Bone marrow (tissue), 2 donors: ENCODE measurements at places on chromosomes 6 and 20.

- no peak for DNase-seq
Measured at GRCh38 chr20:9689041-9689440, 149.8 kb downstream of the PAK5 start.

DNA sequence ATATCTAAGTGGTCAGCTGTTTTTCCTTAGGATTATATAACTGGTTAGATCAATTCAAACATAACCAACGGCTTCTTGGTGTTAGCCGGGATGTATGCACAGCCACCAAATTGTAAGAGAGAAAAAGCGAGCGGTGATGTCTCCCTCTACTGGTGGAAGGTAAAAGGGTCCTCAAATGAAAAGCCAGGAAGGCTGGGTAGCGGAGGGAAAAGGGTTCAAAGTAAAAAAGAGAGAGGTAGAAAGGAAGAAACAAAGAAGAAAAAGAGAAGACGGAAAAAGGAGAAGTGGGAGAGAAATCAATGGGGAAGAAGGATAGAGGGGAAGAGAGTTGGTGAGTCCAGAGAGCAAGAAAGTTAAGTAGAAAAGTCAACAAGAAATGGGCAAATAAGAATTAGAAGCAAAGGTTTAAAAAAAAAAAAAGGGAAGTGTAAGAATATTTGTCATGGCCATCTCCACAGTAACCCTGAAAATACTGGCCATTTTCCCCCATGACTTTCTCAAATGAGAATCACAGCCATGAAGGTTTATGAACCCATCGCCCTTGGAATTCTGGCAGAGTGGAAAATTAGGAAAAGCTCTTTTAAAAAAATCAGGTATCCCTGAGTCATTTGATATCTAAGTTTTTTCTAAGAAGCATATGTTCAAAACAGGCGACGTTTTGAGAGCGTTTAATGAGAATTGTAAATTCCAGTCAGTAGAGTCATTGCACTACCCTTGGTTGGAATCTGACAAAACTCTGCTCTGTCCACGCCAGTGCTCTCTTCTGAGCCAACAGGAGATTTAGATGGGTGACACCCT lies 155.6 kb upstream of the SNX9 start:
- peak; percentile 84 for DNase-seq

GRCh38 chr6:26476896-26477295 lies 19.1 kb downstream of the BTN2A1 start:
- no peak for DNase-seq

DNA sequence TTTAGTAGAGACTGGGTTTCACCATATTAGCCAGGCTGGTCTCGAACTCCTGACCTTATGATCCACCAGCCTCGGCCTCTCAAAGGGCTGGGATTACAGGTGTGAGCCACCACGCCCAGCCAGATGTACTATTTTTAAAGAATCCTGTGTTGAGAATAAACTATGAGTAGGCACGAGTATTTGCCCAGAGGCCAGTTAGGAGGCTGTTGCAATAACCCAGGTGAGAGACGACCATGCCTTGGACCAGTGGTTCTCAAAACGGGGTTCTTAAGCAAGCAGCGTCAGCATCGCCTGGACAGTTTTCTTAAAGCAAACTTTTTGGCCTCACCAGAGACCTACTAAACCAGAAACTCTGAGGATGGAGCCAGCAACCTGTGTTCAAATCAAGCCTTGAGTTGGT lies 258.8 kb downstream of the ZNF217 start:
- DNase-seq: no peak

- no peak for DNase-seq
Measured at GRCh38 chr20:46087161-46087560, 2.6 kb downstream of the NCOA5 start.

- no peak for DNase-seq
Measured at GRCh38 chr20:152131-152530, 5.1 kb upstream of the DEFB127 start.

DNA sequence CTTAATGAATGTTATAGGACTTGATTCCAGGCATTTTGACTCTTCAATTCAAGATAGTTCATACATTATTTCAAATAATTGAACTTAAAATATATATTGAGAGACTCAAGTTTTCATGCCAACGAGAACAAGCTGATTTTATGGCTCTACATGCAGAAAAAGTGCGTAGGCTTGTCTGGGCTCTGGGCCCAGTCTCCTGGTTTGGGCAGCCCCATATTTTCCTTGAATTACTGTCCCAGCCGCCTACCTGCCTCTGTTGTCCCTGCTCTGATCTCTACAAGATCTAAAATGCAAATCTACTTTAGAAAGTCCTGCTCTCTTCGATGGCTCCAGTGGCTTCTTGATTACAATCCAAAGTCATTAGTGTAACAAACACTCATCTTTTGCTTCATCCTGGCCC lies 537.4 kb upstream of the CHD6 start:
- no peak for DNase-seq

- DNase-seq: no peak
Measured at GRCh38 chr6:165245701-165246100, 63.7 kb downstream of the C6orf118 start.

DNA sequence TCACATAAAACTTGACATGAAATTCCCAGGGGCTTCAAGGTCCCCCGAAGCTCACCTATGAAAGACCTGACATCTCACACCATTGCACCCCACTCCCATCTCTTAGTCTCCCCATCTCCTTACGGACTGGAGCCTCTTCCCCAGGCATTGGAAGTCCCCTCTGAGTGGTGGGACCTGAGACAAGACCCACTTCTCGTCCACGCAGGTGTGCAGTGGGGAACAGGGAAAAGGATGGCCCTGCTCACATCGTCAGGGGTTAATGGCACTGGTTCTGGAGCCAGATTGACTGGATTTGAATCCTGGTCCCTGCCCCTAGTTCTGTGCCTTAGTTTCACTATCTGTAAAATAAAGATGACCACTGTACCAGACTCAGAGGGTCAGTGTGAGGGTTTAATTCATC lies 15.5 kb downstream of the ADGRF1 start:
- DNase-seq: no peak

- DNase-seq: no peak
Measured at GRCh38 chr20:40111282-40111681, 577.8 kb downstream of the MAFB start.

GRCh38 chr20:41050361-41051008 lies 21.9 kb downstream of the TOP1 start:
- peak; percentile 18 for DNase-seq

DNA sequence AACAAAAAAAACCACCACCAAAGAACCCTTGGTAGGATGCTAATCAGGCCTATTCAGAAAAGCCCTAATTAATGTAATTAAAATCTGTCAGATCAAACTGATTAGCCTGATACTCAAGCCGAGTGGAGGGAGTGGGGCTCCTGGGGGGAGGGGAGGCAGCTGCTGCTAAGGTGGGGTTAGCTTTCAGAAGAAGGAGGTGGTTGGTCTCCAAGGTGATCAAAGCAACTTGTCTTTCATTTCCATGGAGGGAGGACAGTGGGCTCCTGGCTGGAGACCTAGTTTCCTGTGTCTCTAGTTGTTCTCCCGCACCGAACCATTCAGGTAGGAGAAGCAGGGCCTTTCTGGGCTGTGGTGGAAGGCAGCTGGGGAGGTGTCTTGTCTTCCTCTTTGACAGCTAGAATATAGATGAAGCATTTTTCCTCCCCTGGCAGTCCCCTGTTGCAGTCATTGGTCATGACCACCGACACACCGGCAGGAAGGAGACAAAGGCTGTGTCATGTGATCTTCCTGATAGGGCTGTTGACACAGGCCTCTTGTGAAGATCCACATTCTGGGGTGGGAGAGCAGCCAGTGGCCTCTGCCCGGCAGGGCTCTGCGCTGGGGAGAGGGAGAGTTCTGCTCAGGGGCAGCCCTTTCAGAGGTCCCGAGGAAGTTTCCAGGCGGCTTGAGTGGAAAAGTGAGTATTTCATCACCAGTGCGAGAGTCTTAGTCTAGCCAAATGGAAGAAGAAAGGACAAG lies 39.9 kb upstream of the PRDM1 start:
- no peak for DNase-seq

- DNase-seq: peak; percentile 65
Measured at GRCh38 chr20:64080013-64080812, at the start of gene OPRL1. TSS of gene OPRL1 (plus strand) at chr20:64080082. CDS start at chr20:64092721, 12,639 bp downstream.

DNA sequence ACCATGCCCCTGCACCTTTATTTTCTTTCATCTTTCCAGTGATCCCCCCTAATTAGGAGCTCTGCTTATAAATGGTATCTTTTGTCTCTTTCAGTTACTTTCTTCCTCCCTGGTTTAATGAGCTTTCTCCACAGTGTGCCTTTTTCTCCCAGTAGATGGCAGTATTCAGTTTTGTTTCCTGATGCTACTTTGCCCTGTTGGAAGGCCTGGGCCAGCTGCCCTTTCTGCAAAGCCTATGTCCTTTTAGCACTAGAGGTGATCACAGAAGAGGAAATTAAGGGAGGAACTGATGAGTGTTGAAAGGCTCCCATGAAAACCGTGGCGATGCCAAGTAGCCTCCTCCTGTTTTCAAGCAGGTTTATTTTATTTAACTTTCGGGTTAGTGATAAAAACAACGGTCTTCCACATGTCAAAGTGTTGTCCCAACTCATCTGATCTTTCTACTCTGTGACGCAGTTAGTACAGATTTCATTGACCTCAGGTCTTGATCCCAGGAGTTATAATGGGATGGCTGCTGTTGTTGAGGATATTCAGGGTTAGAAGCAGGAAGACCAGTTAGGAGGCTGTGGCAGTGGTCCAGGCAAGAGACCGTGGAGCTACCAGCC lies 184.2 kb upstream of the BMP2 start:
- DNase-seq: no peak

DNA sequence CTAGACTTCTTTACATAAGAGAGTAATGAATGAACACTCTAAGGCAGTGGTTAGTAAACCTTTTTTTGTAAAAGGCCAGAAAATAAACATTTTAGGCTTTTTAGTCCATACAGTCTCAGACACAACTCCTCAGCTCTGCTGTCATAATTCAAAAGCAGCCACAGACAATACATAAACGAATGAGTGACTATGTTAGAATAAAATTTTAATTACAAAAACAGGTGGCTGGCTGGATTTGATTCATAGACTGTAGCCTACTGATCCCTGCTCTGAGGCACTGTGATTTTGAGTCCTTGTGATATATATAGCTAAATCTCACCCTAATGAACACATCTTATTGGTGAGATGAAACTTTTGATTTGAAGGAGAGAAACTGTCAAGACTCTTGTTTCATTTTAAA lies 155.1 kb downstream of the AIG1 start:
- DNase-seq: no peak

DNA sequence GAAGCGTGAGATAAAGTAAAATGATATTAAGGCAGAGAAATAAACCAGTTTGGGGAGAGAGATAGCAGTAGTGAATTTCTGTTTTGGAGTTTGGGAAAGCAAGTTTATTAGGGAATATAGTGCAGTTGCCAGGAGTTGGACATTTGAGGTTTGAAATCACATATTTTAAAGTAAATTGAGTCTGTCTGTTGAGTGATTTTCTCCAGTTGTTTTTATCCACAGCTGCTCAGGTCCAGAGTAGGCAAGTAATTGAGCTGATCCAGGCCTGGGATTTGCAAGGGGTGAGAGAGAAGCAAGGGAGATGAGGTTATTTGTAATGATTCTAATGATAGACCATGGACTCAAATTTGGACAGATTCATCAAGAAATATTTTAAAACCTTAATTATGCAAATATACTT lies 481.9 kb downstream of the UTRN start:
- DNase-seq: no peak

- DNase-seq: no peak
Measured at GRCh38 chr20:16613954-16614353, 40.7 kb upstream of the KIF16B start.

DNA sequence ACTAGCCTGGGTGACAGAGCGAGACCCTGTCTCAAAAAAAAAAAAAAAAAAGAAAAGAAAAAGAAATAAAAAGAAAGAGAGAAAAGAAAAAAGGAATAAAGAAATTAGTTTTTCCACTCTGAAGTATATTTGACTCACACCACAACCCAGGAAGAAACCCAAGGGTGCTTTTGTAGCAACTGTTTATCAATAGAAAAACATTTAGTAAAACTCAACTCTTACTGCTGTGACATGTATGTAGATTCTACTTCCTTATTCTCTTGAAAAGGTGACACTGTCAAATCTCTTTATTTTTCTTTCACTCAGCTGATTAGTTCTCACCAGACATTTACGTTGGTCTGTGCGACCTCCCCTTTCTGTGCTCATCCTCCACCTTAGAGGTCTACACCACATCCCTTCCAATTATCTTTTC lies 99.9 kb upstream of the SHLD1 start:
- DNase-seq: no peak

- DNase-seq: no peak
Measured at GRCh38 chr20:59813126-59813947, 120.1 kb downstream of the SYCP2 start.

DNA sequence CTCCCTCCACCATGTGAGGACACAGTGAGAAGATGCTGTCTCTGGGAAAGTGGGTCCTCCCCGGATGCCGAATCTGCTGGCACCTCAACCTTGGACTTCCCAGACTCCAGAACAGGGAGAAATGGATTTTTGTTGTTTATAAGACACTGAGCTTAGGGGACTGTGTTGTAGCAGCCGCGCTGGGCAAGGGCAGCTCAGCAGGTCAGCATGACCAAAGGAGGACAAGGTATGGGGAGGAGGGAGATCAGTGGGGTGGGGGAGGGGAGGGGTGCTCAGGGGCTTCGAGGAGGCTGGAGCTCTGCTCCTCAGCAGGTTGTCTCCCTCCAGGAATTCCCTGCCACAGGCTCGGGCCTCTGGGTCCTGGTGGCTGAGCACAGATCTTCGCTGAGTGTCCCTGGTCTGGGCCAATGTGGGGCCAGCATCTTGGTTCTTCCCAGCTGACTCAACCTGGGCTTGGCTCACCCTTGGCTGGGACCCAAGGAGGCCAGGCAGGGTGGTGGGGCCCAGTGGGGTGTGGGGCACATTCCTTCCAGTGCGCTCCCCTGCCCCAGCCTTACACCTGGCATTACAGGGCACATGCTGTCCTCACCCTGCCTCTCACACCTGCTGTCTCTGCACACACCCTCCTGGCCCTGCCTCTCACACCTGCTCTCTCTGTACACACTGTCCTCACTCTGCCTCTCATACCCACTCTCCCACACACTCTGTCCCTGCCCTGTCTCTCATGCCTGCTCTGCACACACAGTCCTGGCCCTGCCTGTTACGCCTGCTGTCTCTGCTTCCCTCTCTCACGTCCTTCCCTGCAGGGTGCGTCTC lies 107.3 kb downstream of the SYCP2 start:
- no peak for DNase-seq

- DNase-seq: no peak
Measured at GRCh38 chr6:31470801-31471200, 27.1 kb upstream of the MICB start.

DNA sequence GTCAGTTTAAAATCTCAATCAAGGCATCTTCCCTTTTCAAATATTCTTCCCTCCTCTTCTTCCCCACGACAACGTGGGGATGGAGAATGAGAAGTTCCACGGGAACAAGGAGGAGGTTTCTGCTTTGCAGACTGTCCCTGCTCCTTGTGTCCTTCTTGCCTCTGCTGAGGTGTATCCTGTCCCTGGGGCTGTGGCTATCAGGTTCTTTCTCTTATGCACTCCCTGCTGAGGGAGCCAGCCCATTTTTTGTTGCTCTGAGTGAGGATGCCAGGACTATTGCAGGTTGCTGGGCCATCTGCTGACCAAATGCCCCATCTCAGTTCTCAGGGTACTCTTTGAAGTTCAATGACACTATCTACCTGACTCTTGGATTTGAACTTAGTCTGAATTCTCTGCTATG lies 533.6 kb downstream of the RNF144B start:
- DNase-seq: no peak
